ENCODE measurements at places on chromosomes 4 and X.

GRCh38 chr4:5340991-5341451, 289.7 kb downstream of the STK32B start:
- DNase-seq, result no peak

GRCh38 chrX:8048466-8048865, 121.3 kb upstream of the PNPLA4 start:
- no peak for DNase-seq

- no peak for DNase-seq
These were observed 258.6 kb downstream of the FAT4 start for GRCh38 chr4:125573368-125573767.

DNA sequence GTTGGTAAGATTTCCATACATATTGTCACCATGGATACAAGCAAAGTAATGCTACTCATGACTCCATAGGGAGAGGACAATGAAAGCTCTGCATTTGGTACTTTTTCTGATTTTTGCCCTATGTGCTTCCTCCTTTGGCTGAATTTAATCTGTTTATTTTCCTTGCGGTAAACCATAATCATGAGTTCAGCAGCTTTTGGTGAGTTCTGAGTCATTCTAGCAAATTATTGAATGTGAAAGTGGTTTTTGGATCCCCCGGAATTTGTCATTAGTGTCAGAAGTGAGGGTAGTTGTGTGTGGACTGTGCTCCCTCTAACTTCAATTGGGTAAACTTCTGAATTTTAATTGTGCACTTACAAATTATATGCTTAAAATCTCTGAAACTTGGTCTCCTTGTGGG, 170.3 kb downstream of the MOSPD2 start:
- DNase-seq, result no peak

- no peak for DNase-seq
These were observed 211.9 kb upstream of the HS3ST1 start for GRCh38 chr4:11640584-11640983.

GRCh38 chrX:24480400-24480865, 15.3 kb downstream of the PDK3 start:
- DNase-seq, result no peak

GRCh38 chr4:125115476-125115875, 199.3 kb upstream of the FAT4 start:
- no peak for DNase-seq

- no peak for DNase-seq
These were observed 1461.7 kb downstream of the ADGRL3 start for GRCh38 chr4:62661821-62662220.

DNA sequence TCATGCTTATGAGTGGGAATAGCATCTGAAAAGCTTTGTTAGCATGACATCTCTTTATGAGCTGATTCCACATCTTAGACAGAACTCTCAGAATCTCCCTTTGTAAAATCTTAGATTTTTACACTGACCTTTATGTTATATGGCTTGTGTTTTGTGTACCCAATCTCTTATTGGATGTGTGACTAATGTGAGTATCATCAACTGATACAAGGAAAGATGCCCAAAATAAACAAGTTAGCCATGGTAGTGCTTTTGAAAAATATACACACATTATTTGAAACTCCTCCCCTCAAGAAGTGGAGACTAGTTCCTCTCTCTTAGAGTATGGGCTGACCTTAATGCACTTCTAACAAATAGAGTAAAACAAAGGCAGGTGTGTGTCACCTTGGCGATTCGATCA, 160.1 kb upstream of the NRK start:
- DNase-seq, result no peak

GRCh38 chr4:109671350-109671749, 31.9 kb downstream of the CASP6 start:
- DNase-seq, result no peak

GRCh38 chr4:13903061-13903460, 275.5 kb upstream of the BOD1L1 start:
- DNase-seq, result no peak

DNA sequence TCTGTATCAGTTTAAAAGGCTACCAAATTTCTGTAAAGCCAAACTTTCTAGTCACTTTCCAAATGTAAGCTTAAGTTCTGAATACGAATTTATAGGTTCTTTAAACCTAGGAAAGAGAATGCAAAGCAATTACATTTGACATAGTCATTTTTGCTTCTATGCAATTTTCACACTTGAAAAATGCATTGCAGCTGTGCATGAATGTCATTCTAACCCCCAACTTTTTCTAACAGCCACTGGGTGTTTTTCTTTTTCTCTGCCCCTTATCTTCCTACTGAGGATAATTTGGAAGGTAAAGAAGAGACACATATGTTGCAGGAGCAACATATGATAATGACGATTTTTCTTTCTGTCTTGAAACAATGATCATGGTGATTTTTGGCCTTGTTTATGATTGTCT, 537.5 kb downstream of the SPRY1 start:
- DNase-seq, result no peak

DNA sequence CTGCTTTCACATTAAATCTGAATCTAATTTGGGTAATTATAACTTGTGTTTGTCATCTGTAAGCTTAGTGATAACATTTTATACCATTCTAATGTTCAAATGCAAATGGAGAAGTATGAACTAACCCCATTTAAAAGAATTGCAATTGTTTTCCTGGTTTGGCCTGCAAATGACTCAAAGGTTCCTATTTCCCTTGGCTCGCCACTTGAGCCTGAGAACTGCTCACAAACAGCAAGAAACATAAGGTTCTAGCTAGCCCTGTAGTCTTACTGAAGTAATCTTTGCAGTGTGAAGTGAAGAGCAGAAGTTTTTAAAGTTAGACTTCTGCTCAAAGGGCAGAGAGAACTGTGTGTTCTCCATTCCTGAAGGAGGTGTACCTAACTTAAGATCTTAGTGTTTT, 27.2 kb downstream of the UPRT start:
- no peak for DNase-seq

DNA sequence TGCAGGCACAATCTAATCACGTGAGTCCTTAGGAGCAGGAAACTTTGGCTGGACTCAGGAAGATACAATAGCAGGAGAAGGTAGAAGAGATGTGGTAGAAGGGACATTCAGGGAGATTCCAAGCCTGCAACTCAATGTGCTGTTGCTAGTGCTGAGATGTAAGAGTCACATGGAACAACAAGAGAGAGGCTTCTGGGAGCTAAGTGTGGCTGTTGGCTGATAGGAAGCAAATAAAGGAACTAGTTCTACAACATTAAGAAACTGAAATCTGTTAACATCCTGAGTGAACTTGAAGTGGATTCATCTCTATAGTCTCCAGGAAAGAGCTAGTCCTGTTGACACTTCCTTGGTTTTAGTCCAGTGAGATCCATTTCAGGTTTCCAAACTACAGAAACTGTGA, 1207.4 kb downstream of the ADGRL3 start:
- no peak for DNase-seq

DNA sequence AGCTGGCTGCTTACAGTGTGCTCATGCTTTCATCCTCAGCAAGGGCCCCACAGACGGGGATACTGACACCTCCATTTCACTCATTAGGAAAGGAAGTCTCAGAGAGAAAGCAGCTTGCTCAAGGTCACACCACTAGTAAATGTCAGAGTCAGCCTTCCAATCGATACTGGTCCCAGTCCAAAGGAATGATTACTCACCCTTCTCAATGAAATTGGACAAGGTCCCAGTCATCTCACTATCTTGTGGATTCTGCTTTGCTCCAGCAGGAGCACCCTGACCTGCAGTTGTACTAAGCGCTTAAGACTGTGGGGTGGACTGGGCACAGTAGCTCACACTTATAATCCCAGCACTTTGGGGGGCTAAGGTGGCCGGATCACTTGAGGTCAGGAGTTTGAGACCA, 132.2 kb upstream of the SLC34A2 start:
- DNase-seq, result no peak

Data from nephron progenitor cell (in vitro differentiated cells).